Nucleus accumbens (tissue), 56 donors: ENCODE measurements at places on chromosomes 2 and 18.

- DNase-seq, result no peak
Measured at GRCh38 chr2:118477111-118477862, 370.2 kb downstream of the EN1 start.

DNA sequence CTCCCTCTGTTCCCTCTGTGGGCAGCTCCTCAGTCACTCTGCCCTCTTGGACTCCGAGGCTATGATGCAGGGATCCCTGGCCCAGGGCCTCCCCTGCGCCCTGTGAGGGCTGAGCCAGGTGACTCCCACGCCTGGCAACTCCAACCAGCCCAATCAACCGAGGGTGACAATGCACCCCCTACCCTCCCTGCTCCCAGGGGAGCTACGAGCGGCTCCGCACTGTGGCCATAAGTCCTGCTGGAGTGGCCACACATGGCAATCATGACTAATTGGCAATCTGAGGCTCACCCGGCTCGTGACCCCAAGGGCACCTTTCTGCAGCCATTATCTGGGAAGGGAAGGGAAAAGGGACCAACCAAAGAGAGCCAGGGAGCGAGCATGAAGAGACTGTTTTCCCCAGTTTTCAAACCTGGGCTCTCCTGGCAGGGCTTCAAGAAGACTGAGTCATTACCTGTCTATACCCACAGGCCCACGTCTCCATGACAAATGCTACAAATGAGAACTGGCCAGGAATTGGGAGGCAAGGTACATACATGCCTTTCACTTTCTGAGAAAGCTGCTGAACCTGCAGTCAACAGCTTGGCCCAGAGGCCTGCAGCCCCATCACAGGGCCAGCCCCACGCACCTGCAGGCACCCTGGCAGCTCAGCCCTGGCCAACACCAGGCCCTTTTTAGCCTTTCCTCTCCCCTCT is 45.1 kb downstream of the RPL31 start:
- no peak for DNase-seq

- no peak for DNase-seq
Measured at GRCh38 chr18:71831039-71831438, 713.1 kb downstream of the CBLN2 start.

GRCh38 chr2:150036622-150037021 is 449.0 kb upstream of the MMADHC start:
- DNase-seq, result no peak

DNA sequence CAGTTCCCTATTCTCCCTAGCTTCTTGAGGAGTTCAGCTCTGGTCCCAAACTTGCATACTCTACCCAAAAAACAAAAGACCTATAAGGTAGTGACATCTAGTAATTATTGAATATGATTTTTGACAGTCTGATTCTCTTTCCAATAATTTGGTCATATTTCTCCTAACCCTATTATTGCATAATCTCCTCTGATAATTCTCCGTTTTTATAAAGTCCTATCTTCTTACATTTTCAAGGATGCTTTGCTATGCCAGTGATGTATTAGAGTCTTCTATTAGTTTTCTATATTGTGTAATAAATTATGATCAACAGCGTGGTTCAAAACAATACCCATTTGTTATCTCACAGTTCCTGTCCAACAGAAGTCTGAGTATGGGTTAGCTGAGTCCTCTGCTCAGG is 426.3 kb downstream of the BCL11A start:
- no peak for DNase-seq

DNA sequence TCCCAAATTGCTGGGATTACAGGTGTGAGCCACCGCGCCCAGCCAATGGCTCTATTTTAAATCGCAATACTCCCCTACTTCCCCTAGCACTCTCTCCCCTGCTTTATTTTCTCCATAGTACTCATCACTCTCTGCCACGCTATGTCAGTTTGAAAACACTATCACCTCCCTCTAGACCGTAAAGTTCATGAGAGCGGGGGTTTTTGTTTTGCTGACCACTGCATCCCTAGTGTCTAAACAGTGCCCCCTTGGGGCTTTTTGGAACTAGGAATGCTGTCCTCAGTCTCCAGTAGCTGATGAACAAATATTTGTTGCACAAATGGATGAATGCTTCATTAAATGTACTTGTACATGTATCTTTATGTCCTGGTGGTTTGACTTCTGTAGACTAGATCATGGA is 44.1 kb downstream of the ATOH8 start:
- no peak for DNase-seq

DNA sequence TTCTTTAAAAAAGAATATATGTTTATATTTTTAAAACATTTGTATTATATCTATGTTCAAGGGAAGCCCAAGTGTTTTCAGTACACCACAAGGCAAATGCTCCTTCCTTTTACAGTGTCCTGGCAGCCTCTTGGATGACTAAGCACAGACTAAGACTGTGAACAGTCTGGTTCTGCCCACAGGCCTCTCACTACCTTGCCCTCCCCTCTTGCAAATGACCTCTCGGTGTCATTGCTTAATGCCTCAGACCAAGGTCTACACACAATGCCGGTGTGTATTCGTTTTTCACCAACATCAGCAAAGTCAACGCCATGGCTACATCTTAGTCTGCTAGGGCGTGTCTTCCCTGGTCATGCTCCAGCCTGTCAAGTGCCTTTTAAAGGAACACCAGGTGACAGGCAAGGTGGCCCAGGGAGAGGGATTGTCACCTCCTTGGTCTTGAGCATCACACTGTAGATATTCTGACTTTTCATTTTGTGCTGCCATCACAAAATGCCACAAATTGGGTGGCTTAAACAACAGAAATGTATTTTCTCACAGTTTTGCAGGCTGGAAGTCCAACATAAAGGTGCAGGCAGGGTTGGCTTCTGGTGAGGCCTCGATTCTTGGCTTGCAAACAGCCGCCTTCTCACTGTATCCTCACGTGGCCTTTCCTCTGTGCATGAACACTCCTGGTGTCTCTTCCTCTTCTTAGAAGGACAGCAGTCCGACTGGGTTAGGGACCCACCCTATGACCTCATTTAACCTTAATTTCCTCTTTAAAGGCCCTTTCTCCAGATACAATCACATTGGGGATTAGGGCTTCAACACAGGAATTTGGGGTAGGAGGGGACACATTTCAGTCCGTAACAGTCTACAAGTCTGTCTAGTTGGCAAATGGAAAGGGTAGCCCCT is 266.5 kb downstream of the KLHL29 start:
- no peak for DNase-seq

GRCh38 chr2:160457588-160457987 is 36.0 kb downstream of the RBMS1 start:
- no peak for DNase-seq

GRCh38 chr18:76691800-76692199 is 130.6 kb upstream of the ZNF236 start:
- no peak for DNase-seq

DNA sequence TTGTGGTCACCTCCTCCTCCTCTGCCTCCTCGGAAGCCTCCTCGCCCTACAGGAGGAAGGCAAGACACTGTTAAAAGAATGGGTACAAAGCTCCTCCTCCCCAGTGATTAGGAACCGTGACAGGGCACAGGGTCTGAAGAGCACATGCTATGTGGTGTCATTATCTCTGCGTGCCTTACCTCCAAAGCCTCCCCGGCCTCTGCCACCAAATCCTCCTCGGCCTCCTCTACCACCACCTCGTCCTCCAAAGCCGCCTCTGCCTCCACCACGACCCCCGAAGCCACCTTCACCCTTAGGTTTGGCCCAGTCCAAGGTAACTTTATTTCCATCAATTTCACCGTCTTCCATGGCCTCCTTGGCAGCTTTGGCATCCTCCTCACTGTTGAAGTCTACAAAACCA is 9.1 kb downstream of the NCL start:
- DNase-seq, result no peak

- no peak for DNase-seq
Measured at GRCh38 chr18:9048236-9048635, 54.3 kb upstream of the NDUFV2 start.
